ENCODE measurements at places on chromosomes 1 and 21. TPM values are rescaled to one million over a fixed set of nuclear protein-coding genes. Genes with fewer than 3 reads are reported as not detected.

The GSTM5 gene
- 0.40 TPM for total RNA-seq

DNA sequence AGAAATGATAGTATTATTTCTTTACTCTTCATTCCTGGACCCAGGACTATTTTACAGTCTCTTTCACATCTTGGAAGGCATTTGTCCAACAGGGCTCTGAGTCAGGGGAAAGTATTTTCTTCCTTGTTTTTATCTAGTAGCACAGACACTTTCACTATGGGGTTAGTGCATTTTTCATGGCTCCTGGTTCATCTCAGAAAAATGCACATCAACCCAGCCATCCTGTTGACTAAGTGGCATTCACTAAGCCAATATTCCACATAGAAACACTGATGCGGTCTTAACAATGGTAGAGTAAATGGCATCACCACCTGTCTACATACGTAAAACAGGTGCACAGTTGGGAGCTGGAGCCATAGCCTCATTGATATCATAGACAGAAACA is 87.4 kb upstream of the C1orf21 start:
- DNase-seq: no peak

DNA sequence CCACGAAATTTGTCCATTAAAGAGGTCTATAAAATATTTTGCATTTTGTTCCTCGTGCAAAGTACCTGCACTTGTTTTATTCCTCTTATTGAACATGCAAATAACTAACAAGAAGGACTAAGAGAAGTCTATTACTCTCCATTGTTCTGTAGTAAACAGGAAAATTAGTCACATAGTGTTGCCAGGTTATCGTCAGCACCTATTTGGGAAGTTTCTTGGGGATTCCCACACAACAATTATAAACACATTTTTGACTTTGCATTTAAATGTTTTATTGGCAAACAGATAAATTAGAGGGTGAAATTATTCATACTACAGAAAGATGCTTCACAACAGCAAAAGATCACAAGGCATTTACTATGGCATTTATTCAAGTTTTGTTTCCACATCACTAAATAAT is 174.5 kb downstream of the ZC3H11B start:
- DNase-seq: no peak

- DNase-seq: no peak
These were observed 100.5 kb downstream of the GLIS1 start for GRCh38 chr1:53638360-53639035.

- DNase-seq: no peak
These were observed 28.9 kb upstream of the HPDL start for GRCh38 chr1:45297666-45298356.

GRCh38 chr1:166859597-166859996 is 16.5 kb downstream of the TADA1 start:
- DNase-seq: no peak

DNA sequence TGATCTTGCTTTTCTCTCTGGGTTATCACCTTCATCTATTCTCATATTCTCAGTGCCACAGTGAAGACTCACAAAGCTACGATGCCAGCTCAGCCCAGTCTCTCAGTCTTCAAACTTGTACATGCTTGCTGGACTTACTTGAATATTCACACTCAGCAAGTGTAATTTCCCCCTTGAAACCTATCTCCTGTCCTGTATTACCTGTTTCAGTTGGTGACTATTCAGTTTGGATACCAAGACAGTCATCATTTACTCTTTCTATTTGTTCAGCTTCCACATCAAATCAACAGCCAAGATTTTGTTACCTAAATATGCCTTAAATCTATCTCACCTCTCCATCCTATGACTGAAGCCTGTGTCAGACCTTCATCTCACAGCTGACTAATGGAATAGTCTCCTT is 209.7 kb downstream of the LRRC7 start:
- DNase-seq: no peak

DNA sequence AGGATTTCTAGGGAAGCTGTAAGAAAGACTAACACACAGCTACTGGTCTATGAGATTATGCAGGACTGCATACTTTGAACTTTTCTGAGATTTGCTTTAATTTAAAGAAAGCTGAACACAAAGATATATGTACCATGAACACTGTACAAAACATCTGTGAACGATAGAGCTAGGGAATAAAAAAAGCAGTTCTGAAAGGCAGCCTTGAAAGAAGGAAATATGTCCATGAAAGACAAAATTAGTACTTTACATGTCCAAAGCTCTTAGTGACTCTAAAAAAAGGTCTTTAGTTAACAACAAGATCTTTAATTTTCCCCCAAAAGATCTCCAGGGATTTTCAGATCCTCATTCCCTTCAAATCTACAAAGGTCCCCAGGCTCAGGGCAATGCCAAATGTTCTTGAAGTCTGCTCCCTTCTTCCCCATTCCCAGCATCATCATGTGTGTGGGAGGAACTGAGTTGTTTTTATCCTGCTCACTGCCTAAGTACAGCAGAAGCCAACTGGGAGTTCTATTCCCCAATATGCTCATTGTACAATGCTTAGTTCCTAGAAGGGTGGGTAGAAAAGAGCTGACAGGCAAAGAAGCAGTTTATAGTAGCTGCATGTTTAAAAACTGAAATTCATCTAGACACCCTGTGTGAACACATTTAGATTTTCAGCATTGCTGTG is 60.1 kb upstream of the PTCH2 start:
- DNase-seq: no peak

GRCh38 chr1:1178794-1179331 is 5.2 kb downstream of the TTLL10 start:
- no peak for DNase-seq

- no peak for DNase-seq
These were observed 5.8 kb upstream of the CRABP2 start for GRCh38 chr1:156711011-156711817.

DNA sequence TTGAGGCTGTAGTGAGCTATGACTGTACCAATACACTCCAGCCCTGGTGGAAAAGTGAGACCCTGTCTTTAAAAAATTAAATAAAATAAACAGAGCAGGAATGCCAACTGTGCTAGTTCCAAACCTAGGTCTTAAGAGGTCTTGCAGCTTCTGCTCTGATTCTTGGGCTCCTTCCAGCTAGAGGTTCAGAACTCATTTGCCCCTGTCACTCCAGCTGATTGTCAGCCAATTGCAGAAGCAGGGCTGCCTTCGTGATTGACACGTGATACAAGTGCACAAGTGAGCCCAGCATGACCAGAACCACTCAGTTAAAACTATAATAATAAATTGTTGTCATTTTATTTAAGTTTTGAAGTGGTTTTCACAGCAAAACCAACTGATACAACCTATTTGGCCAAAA is 298.4 kb downstream of the USP25 start:
- DNase-seq: no peak

DNA sequence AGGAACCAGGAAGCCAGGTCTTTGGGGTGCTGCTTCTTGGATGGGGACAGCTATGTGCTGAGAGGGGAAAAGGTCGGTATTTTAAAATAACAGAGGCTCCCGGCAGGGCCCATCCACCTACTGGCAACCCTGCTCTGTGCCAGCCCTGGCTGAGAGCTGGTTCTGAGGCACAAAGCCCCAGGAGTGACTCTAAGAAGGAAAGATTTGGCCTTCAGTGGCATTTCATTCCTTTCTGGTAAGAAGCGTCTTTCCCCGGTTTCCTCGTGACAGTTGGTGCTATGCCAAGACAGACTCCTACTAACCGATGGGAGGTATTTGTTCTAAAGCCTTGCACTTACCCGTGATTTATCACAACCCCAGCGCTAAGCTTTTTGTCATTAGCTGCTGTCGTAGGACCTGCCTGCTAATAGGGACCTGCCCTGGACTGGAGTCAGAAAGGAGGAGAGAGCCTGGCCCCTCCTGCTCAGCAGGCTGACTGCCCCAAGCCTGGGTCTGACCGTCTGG is 123.1 kb upstream of the ADAR start:
- DNase-seq: no peak
